ENCODE measurements at places on chromosomes 1 and 21. TPM values are rescaled to one million over a fixed set of nuclear protein-coding genes. Genes with fewer than 3 reads are reported as not detected.

The GIPC2 gene
- total RNA-seq: 0.84 TPM

The GLMP gene
- 24.3 TPM for total RNA-seq

The GUCA2A gene
- not detected for total RNA-seq

The ASCL5 gene
- 0.04 TPM for total RNA-seq

The ORC1 gene
- total RNA-seq: 2.9 TPM

The DISP1 gene
- 10.7 TPM for total RNA-seq

The GSTM2 gene
- total RNA-seq: 51.4 TPM

The SMYD3 gene
- total RNA-seq: 13.9 TPM

The RUNX3 gene
- total RNA-seq: 0.22 TPM

The SMIM1 gene
- 7.1 TPM for total RNA-seq

The USH2A gene
- 0.40 TPM for total RNA-seq

The FLG2 gene
- not detected for total RNA-seq

The AGMAT gene
- 4.3 TPM for total RNA-seq

The HSPB7 gene
- 39.5 TPM for total RNA-seq

The LRRC52 gene
- 0.09 TPM for total RNA-seq

The FCRL1 gene
- 0.09 TPM for total RNA-seq

The ETV3L gene
- not detected for total RNA-seq

The IFNLR1 gene
- total RNA-seq: 0.04 TPM

The DDAH1 gene
- 29.7 TPM for total RNA-seq

The MMEL1 gene
- 0.31 TPM for total RNA-seq

The AUNIP gene
- total RNA-seq: 1.1 TPM

The C1orf105 gene
- 105 TPM for total RNA-seq

The S100A7A gene
- not detected for total RNA-seq

The TMPRSS3 gene
- not detected for total RNA-seq

The SHE gene
- total RNA-seq: 8.2 TPM

The IRF6 gene
- 0.49 TPM for total RNA-seq

The PERM1 gene
- 3.1 TPM for total RNA-seq

The CNR2 gene
- under 0.01 TPM for total RNA-seq

The NUDT4B gene
- 0.98 TPM for total RNA-seq

The LMOD1 gene
- total RNA-seq: 48.3 TPM

The SLC30A2 gene
- 0.93 TPM for total RNA-seq

The KCNT2 gene
- total RNA-seq: 10.6 TPM

The CR1 gene
- 1.5 TPM for total RNA-seq

The HCRTR1 gene
- total RNA-seq: 0.04 TPM

The IKBKE gene
- total RNA-seq: 3.4 TPM

The NR1I3 gene
- total RNA-seq: not detected

The ABCA4 gene
- 0.66 TPM for total RNA-seq

The SMG5 gene
- 42.8 TPM for total RNA-seq

The DUSP23 gene
- total RNA-seq: 12.1 TPM

The PM20D1 gene
- 0.09 TPM for total RNA-seq

The OBSCN gene
- total RNA-seq: 224 TPM

The C1QA gene
- 55.0 TPM for total RNA-seq

The RPAP2 gene
- total RNA-seq: 31.1 TPM

The DNASE2B gene
- 0.09 TPM for total RNA-seq

The RNF2 gene
- 30.4 TPM for total RNA-seq

The CLCA4 gene
- total RNA-seq: not detected

The FAM72D gene
- 0.71 TPM for total RNA-seq

The CSDE1 gene
- total RNA-seq: 332 TPM

The ATP1A2 gene
- 55.0 TPM for total RNA-seq

The GJA9 gene
- not detected for total RNA-seq

The ALX3 gene
- not detected for total RNA-seq

The RPE65 gene
- 0.04 TPM for total RNA-seq

The TP73 gene
- total RNA-seq: 0.71 TPM

The FASLG gene
- 0.13 TPM for total RNA-seq

The AMY1B gene
- total RNA-seq: not detected

The KCNA2 gene
- total RNA-seq: 0.75 TPM

The FAM131C gene
- total RNA-seq: 0.09 TPM

The KRTAP11-1 gene
- total RNA-seq: not detected

The FMN2 gene
- total RNA-seq: 0.27 TPM

The HAO2 gene
- total RNA-seq: 0.13 TPM
